ENCODE measurements at places on chromosomes 13 and 19.

- no peak for DNase-seq
Measured at GRCh38 chr13:96746886-96747285, 247.4 kb downstream of the OXGR1 start.

GRCh38 chr13:99087954-99088491 is 110.2 kb upstream of the DOCK9 start:
- DNase-seq, result no peak

- no peak for DNase-seq
Measured at GRCh38 chr19:5269279-5269678, 71.3 kb downstream of the PTPRS start.

DNA sequence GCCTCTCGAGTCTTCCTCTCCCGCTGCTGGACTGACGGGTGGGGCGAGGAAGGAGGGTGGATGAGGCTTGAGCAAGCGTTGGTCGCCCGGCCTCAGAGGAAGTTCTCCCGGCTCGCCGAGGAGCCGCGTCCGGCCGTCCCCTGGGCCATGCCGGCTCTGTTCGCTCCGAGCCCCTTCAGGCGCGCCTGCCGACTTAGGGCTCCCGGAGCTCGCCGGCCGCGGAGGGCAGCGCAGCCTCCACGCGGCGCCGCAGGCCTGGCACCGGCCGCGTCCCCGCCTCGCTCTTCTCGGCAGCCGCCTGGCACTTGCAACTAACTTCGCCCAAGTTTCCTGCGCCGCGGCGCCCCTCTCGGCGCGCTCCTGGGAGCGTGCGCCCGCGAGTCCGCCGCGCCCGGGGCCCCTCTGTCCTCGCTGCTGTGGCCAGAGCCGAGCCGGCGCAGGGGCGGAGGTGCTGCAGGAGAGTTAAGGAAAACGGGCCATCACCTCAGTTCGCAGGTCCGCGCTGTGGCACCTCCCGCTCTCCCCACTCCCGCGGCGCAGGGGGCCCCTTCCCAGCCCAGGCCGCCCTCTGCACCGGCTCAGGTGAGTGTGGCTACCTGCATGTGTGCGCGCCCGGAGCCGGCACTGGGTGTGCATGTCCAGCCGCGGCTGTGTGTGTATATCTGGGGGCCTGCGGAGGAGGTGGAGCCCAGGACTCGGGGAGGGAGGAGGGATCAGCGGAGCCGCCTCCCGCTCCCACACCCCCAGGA is 641 bp upstream of the SOX21 start:
- no peak for DNase-seq

DNA sequence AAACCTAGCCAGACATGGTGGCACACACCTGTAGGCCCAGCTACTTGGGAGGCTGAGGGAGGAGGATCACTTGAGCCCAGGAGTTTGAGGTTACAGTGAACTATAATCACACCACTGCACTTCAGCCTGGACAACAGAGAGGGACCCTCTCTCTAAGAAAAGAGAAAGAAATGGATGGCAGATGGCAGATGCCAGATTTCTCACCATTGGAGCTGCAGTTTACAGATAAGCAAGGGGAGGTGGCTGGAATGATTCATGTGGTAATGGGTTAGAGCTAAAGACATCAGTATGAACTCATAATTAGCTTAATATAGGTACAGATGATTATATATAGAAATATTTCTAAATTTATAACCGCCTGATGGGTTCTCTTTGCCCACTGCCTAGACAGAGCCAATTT is 80.1 kb upstream of the IPO5 start:
- DNase-seq, result no peak

DNA sequence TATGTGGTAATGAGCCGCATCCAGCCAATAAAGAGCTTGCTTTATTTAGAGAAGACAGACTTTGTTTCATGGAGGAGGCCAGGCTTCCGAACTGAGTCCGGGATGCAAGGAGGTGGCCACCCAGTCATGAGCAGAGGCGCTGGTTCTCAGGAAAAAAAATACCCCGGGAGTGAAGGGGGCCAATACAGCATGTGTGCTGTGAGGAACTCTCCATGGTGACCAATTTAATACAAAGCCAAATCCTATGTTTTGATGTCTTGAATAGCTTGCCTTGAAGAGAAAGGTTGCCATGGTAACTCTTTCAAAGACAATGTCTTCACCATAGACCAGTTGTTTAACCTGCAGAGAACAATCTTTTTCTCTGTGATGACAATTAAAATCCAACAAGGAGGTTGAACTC is 43.4 kb upstream of the PDCD5 start:
- no peak for DNase-seq

GRCh38 chr13:23652909-23653726 is 82.9 kb downstream of the TNFRSF19 start:
- no peak for DNase-seq

- peak; percentile 55 for DNase-seq
Measured at GRCh38 chr19:289651-290371, 1.4 kb downstream of the PLPP2 start.

DNA sequence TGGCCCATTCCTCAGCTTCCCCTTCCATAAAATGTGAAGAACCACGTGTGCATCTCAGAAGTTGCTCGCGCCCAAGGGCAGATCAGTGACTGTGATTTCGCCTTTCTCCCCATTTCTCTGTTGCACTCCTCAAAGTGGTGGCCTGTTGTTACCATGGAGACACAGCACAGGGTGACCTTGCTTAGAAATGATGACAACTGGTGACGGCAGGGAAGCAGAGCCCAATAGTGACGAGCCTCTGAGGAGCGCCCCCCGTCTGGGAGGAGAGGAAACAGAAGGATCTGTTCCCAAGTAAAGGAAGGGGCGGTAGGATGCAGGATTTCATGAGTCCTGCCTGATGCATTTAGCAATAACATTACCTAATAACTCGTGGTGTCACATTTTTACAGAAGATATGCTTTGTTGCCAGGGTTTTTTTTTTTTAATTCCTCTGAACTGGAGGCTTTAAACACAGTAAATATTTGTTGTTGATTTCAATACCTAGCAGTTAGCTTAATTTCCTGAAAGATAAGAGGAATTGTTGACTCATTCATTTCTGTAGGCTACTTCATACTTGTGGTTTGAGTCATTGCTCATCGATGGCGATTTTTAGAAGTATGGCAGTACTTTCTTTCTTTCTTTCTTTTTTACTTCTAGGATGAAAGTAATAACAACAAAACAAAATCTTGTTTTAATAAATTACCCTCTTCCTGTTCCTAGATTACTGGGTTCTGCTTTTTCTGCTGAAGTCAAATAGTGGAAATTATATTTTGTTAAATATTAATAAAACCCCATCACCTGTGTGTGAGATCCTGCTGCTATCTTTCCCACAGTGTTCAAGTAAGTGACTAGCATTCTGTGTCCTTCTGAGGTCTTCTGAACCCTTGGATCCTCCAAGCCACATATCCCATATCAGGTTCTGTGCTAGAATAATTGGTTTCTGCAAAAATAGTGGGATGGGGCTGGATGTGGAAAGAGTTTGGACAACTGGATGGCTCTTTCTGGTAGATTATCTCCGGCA is 36.0 kb downstream of the MBNL2 start:
- peak; percentile 70 for DNase-seq

- no peak for DNase-seq
Measured at GRCh38 chr19:18304208-18304457, 18.7 kb downstream of the LSM4 start.

- DNase-seq, result no peak
Measured at GRCh38 chr19:55691561-55692481, 16.8 kb downstream of the EPN1 start.

- DNase-seq, result no peak
Measured at GRCh38 chr19:2820112-2820702, 539 bp downstream of the ZNF554 start.

DNA sequence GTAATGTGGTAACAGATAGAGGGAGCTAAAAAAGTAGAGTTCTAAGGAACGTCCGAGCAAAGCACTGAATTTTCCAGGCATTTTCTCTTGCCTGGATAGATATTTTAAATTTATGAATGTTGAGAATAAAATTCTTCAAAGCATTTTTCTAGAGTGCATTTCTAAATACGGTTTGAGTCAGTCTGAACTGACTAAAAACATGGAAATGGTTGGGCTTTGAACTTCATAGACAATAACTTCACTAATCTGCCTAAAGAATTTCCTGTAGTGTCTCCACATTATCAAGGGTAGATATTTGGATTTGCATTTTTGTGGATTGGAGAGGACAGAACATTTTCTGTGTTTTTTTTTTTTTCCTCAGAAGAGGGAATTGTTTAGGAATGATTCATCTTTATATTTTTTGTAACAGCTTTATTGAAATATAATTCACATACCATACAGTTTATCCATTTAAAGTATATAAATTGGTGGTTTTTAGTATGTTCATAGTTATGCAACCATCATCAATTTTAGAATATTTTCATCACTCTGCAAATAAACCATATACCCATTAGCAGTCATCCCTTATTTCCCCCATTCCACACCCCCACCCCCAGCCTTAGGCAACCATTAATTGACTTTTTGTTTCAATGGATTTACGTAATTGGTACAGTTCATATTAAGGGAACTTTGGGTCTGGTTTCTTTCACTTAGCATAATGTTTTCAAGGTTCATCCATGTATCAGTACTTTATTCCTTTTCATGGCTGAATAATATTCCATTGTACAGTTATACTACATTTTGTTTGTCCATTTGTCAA is 20.7 kb downstream of the GARRE1 start:
- no peak for DNase-seq

GRCh38 chr13:83499286-83499685 is 383.0 kb downstream of the SLITRK1 start:
- no peak for DNase-seq

GRCh38 chr19:19074196-19074882 is 10.5 kb downstream of the SLC25A42 start:
- DNase-seq, result no peak

DNA sequence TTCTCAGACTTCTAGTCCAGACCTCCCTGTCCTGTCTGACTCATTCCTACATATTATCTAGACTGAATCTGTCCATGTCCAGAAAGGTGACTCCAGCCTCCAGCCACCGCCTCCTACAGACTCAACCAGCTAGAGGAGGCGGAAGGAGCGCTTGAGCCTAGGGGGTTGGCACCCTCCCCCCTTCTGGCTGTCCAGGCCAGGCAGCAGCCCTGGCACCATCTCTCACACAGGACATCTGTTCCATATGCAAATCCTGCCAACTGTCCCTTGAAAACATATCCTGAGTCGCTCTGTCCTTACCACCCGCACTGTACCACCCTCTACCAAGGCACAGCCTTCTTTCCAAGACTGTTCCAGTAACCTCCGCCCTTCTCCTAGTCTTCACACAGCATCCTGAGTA is 150.7 kb upstream of the WASF3 start:
- no peak for DNase-seq

DNA sequence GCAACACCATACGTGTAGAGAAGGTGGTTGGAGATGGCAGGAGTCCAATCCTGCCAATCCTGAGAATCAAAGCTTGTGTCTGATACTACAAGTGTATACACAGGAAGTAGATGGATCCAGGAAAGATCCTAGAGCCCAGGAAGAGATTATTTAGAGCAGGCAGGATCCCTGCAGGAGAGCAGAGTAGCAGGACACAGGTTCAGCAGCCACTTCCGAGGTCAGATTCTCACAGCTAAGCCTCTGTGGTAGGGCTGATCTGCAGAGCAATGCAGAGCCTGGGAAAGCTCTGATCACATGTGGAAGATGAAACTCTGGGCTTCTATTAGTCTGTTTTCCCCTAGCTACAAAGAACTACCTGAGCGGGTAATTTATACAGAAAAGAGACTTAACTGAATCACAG is 28.5 kb upstream of the ZNF331 start:
- DNase-seq, result no peak

- DNase-seq, result peak; percentile 48
Measured at GRCh38 chr19:3142292-3142670, 6.4 kb downstream of the GNA15 start.

DNA sequence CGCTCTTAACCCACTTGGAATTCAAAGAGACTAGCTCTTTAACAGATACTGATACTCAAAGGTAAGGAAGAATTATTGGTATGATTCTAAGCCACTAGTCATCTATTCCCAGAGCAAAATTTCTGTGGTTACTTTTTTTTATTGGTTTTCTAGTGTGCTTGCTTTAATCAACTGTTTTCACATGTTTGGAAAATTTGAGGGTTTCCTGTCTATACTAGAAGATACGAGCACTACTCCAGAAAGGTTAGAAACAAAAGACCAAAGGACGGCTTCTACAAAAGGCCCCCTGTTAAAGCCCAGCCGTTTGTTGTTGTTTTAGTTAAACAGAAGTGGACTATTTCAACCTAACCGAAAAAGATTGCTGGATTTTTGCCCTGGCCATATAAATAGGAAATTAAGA is 18.5 kb upstream of the LPAR6 start:
- no peak for DNase-seq

- no peak for DNase-seq
Measured at GRCh38 chr19:49846408-49846807, 4.6 kb upstream of the PTOV1 start.

DNA sequence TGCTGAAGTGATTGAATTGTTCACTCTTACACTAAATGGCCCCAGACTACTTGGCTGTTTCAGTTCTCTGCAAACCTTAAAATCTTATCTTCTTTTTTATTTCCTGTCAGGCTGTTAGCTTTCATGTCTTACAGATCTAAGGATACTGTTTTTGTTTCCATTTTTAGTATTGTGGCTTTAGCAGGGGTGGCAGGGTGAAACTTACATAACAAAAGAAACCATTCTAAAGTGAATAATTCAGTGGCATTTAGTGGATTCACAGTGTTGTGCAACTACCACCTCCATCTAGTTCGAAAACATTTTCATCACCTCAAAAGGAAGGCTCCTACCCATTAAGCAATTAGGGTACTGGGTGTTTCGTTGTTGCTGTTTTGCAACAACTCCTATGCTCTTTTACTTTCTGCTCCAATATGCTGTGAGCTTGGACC is 19.8 kb downstream of the TMEM272 start:
- DNase-seq, result peak; percentile 72

DNA sequence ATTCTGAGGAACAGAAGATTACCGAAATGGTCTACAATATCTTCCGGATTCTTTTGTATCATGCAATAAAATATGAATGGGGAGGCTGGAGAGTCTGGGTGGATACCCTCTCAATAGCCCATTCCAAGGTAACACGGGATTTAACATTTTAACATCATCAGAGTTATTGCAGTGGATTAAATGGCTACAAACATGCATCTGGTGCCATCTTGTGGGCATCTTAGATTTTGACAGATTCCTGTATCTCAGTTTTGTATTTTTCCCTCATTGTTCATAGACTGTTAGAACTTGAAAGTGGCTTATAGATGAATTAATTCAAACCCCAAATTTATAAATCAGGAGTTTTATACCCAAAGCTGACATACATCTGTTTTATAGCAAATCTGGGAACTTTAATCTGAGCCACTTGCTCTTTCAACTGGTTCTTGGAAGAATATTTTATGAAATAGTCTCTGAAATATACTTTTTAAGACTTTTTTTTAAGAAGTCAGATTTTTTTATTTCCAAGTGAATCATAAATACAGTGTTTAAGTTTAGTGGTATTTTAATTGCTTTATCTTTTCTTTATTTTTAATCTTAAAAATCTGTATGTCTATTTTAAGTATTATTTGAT is 215.2 kb downstream of the NBEA start:
- DNase-seq, result peak; percentile 49

Measured in activated CD4-positive, alpha-beta T cell treated with anti-CD3 and anti-CD28 coated beads, Interleukin-2, Interleukin-6, amounts not matched to agents 100 ng/mL and 50 ng/mL, durations not matched to agents 16 hours and 8 hours (primary cell).